ENCODE measurements at places on chromosomes 16 and 17.
A peak's percentile ranks its signal among the peaks of the same experiment; 100 is the strongest.

- no peak for DNase-seq
Observed at GRCh38 chr17:16473044-16474011, 18.7 kb downstream of the LRRC75A start.

GRCh38 chr16:67084345-67085028 is 25.3 kb upstream of the PHAF1 start:
- no peak for DNase-seq

DNA sequence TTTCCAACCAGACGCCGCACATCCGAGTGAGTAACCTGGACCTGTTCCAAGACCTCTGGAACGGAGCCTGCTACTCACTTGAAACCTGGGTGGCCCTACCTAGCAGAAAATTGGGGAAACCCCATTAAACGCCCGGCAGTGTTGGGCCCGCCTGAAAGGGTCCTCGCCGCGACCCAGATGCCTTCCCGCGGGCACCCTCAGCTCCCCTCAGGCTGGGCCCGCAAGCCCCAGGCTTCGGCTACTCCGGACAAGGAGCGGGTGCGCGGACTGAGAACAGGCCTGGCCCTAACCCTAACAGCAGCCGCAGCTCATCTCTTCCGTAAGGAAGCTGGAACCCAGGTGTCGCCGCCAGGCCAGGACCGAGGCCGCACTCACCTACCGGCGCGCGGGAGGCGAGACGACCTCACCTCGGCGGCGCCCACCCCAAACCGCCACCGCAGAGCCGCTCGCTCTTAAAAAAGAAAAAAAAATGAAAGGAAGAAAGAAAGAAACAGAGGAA is 344 bp downstream of the PSME3IP1 start:
- DNase-seq: no peak

DNA sequence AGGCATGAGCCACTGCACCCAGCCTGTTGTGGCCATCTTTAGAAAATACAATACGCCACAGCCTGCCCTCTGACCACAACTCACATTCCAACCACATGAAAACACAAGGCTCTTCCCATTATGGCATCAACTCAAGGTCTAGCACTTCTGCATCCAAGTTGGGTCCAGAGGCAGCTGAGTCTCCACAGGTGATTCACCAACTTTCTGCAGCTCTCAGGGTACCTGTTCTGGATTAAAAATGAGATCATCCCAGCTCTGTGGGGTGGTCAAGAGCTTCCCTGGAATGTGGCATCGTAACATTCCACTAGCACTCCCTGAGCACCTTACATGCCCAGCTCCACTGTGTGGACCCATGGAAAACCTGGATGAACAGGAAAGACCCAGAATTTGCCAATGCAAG is 9.9 kb upstream of the GUCY2D start:
- DNase-seq: no peak

GRCh38 chr17:82242977-82243647 is 14.3 kb downstream of the SLC16A3 start:
- peak; percentile 77 for DNase-seq

DNA sequence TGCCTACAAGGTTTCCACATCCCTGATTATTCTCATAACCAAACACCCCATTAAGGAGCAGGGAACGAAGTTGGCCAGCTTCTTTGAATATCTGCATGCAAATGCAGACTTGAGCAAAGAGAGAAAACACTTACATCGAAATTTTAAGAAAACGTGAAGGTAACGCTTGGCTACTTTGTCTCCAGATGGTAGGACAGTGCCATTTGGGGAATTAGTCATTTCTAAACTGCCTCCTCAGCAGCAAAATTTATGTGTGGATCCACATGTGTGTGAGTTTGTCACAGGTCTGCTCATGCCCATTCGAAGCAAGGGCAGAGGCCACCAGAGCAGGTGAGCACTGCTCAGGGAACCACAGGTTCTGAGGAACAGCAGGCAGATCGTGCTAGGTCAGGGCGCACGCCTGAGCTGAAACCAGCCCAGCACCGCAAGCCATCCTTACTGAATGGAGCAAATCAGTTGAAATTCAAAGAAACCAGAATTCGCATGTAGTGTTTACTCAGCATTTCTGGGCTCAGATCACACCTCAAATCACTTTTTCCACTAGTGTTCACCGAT is 80.1 kb downstream of the SOCS1 start:
- no peak for DNase-seq

DNA sequence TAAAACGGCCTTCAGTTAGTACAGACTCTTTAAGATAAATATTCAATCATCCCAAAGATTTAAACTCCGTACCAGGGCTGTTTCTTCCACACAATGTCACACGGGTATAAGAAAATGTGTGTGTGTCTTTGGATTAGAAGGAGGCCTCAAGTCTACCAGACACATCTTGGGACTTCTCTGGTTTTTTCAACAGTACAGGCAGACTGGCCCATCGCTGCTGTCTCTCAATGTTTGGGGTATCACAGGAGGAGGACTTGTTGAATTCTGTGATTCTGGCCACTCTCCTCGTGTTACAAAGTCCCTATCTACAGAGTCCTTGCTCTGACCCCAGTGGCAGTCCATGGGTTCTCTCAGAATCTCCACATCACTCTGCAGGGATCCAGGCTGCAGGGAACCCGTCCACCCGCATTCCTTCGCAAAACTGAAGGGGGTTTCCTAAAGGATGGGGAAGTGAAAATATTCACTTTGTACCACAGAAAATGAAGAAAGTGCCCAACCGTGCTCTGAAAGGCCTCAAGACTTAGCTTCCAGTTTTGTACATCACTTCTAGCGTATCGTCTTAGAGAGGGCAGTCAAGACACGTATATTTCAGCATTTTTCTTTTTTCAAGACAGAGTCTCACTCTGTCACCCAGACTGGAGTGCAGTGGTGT is 373.2 kb downstream of the NPIPA8 start:
- DNase-seq: no peak

- no peak for DNase-seq
Observed at GRCh38 chr17:75439287-75439686, 17.1 kb upstream of the TMEM94 start.

DNA sequence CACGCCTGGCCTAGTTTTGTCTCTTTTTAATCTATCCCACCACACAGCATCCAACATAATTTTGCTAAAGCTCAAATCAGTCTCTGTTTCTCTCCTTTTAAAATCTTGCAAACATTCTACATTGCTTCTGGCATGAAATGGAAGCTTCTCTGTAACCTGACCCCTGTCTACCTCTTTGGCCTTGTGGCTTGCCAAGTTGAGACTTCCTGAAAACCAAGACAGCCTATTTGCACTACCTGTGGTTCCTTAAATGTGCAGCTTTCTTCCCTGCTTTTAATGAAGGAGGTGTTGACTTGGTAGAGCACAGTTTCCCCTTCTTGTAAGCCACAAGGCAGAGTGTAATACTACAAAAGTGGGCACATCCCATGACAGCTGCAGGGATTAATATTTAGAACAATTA is 6.0 kb upstream of the CCL3 start:
- no peak for DNase-seq

GRCh38 chr17:4023220-4023619 is 59.0 kb upstream of the ATP2A3 start:
- no peak for DNase-seq

DNA sequence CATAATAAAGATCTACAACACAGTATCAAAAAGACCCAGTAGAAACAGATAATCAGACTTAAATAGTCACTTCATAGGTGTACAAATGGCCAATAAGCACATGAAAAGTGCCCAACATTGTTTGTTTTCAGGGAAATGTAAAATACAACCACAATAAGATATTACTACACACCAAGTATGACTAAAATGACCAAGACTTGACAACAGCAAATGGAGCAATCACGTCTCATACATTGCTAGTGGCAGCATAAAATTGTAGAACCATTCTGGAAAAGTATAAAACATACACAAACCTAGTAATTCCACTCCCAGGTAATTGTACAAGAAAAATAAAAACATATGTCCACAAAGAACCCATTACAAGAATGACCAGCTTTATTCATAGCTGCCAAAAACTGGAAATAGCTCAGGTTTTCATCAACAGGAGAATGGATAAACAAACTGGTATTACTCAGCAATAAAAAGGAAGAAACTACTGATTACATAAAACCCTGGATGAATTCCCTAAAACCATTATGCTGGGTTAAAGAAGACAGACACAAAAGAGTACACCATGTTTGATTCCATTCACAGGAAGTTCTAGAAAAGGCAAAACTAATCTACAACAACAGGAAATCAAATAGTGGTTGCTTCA is 85.6 kb downstream of the TTC19 start:
- DNase-seq: no peak

- DNase-seq: no peak
Observed at GRCh38 chr17:38443356-38444031, 15.2 kb downstream of the ARHGAP23 start.

DNA sequence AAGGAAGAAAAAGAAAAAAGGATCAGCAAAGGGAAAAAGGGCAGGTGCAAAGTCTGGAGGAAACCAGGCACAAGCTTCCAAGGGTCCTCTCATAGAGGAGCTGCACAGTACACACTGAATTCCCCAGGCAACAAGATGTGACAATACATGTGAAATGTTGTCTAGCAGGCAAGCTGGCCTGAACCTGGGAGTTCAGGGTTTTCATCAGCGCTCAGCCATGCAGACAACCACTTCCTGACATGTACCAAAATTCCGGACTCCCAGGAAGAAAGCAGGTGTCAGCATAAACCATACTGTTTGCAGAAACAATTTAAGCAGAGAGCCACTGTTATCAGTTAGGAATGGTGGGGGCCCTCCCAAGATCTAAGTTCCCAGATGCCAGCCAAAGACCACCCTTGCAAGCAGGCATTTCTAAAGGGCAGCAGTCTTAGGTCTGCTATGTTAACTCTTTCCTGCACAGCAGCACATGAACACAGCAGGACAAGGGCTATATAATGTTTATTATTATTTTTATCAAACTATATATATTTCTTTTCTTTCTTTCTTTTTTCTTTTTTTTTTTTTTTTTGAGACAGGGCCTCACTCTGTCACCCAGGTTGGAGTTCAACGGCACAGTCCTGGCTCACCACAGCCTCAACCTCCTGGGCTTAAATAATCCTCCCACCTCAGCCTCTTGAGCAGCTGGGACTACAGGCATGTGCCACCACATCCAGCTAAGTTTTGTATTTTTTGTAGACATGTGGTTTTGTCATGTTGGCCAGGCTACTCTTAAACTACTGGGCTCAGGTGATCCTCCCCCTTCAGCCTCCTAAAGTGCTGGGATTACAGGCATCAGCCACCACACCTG is 10.1 kb downstream of the TK2 start:
- DNase-seq: no peak

GRCh38 chr16:49350265-49351095 is 23.1 kb upstream of the C16orf78 start:
- DNase-seq: peak; percentile 15

GRCh38 chr16:26705346-26705745 is 361.4 kb upstream of the C16orf82 start:
- DNase-seq: no peak

DNA sequence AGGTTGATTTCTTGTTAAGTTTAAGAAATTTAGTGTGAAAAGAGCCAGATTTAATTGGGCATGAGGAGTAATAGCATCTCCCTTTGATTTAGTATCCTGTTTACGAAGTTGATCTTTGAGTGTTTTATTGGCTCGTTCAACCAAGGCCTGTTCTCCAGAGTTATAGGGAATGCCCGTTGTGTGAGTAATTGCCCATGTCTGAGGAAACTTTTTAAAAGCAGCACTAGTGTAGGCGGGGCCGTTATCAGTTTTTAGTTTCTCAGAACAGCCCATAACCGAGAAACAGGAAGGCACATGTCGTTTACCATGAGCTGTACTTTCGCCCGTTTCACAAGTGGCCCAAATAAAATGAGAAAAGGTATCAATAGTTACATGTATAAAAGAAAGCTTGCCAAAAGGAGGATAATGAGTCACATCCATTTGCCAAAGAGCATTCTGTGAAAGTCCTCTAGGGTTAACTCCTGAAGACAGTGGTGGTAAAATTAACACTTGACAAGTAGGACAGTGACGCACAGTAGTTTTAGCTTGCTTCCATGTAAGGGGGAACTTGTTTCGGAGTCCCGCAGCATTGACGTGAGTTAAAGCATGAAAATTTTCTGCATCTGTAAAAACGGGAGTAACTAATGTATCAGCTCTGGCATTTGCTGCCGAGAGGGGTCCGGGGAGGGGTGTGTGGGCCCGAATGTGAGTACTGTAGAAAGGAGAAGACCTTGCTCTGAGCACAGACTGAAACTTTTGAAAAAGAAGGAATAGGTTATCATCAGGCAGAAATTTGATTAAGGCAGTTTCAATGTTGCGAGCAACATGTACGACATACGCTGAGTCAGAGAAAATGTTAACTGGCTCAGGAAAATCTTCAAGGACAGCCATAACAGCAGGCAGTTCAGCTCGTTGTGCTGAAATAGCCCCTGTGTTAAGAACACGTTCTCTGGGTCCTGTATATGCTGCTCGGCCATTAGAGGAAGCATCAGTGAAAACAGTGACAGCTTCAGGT is 18.5 kb upstream of the KCTD5 start:
- no peak for DNase-seq

DNA sequence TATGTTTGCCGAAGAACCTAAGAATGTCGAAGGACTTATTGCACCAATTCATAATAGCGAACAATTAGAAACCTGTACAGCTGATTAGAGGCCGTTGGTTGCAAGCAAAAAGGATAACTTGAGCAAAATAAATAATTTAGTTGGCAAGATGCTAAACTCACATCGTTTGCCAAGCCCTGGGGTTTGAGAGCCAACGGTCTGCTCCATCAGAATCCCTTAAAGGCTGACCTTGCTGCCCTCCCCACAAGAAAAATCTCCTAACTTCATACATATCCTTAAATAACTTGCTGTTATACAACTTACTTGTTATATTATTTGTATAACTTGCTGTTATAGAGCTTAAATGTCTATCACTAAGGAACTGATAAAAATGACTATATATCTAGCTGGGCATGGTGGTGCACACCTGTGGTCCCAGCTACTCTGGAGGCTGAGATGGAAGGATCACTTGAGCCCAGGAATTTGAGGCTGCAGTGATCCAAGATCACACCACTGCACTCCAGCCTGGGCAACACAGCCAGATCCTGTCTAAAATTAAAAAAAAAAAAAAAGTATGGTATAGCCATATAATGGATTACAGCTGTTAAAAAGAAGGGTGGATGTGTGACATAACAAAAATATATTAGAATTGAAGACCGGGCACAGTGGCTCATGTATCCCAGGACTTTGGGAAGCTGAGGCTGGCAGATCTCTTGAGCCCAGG is 1.9 kb upstream of the TRIM37 start:
- no peak for DNase-seq

- DNase-seq: no peak
Observed at GRCh38 chr17:49932901-49933300, 36.1 kb upstream of the DLX4 start.

All from hippocampal formation (tissue), 2 donors.